ENCODE measurements at places on chromosomes 3 and 15.

DNA sequence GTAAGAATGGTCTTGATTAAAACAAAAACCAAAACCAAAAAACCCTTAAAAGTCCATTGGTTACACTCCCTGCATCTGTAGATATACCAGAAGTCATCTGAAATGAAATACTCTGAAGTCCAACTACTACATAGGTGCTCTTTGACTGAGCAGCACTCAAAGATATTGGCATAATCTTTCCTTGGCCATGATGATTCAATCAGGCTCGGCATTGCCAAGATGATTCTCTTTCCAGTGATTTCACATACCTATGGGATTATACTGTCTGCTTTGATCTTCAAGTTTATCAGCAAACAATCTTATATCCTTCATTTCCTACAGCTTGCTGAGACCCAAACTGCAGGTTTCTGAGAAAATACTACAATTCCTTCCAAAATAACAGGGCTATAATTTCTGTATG, 35.9 kb upstream of the DIPK2A start:
- no peak for DNase-seq

- DNase-seq: no peak
Measured at GRCh38 chr3:105933871-105934270, 65.1 kb upstream of the CBLB start.

DNA sequence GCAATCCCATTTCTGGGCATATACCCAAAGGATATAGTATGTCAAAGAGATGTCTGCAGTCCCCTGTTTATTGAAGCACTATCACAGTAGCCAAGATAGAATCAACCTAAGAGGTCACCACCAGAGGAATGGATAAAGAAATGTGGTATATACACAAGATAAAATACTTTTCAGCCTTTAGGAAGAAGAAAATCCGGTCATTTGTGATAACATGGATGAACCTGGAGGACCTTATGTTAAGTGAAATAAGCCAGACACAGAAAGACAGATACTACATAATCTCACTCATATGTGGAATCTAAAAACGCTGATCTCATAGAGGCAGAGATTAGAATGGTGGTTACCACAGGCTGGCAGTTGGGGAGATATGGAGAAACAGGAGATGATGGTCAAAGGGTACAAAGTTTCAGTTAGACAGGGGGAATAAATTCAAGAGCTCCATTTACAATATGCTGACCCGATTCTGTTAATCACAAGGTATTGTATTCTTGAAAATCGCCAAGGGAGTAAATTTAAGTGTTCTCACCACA, 195.8 kb downstream of the MTHFS start:
- DNase-seq: no peak

DNA sequence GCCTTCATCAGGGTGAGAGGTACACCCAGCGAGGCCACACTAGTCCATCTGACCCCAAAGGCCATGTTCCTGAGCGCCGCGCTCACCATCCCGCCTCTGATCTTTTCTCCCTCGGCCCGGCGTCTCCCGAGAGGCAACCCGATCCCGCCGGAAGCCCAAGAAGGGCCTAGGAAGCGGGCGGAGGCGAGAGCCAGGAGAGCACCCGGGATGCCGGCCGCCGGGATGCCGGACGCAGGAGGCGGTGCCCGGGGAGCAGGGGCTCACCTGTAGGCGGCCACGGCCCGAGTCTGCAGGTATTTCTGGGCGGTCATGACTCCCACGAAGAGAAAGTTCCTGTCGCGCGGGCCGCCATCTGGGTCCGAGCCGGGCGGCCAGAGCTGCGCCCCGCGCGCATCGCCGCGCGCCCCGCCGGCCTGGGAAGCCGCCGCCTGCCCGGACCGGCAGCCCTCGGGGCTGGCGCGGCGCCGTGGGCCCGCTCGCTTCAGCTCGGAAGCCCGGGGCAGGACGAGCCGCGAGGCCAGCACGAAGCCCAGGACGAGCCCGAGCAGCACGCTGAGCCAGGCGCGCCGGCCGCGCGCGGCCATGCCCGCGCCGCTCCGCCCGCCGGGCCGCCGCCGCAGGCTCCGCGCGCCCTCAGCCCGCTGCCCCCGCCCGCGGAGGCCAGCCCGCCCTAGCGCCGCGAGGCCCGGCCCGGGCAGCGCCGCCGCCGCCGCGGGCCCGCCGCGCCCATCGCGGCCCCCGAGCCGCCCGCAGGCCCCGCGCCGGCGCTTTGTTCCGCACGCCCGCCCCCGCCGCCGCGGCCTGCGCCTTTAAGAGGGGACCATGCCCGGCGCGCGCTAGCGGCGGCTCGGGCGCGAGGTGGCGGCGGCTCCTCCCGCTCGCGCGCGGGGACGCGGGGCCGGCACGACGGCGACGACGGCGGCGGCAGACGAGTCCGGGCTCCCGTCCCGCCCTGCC, 697 bp downstream of the CHSY1 start:
- DNase-seq: no peak

DNA sequence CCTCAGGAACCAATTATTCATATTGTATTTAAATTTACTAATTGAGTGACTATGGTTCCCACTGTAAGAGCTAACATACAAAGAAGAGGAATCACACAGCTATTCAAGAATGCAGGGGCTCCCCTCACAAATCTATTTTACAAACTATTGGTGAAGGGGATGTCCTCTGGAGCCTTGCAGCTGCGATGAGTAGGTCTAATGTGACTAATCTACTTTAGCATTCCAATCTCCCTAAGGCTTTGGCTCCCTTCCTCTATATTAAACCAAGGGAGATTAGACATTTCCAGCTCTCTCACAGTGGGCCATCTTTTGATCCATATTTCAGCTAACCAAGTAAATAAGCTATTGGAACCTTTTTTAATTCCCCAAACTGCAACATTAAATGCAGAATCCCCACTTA, 514.2 kb upstream of the BCHE start:
- no peak for DNase-seq

- DNase-seq: no peak
Measured at GRCh38 chr3:145628211-145628610, 532.8 kb downstream of the PLOD2 start.

DNA sequence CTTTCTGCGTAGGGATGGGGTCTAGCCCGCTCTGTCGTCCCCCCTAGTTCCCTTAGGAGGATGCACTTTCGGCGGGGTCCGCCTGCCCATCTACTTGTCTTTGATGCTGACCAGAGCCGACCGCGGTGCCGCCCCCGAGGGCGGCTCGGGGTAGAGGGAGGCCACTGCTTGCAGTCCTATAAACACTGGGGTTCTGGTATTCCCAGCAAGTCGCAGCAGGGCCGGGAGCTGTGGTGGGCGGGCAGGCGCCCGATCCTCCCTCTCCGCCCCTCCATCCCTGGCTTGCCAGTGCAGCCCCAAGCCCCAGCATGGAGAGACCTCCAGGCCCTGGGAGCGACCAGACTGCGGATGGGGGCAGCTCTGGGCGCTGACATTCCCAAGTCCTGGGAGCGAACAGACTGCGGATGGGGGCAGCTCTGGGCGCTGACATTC, 830 bp downstream of the SEMA4B start:
- no peak for DNase-seq

- no peak for DNase-seq
Measured at GRCh38 chr3:128701342-128702212, 24.4 kb upstream of the RAB7A start.

- no peak for DNase-seq
Measured at GRCh38 chr15:90054618-90055097, 47.6 kb downstream of the IDH2 start.

DNA sequence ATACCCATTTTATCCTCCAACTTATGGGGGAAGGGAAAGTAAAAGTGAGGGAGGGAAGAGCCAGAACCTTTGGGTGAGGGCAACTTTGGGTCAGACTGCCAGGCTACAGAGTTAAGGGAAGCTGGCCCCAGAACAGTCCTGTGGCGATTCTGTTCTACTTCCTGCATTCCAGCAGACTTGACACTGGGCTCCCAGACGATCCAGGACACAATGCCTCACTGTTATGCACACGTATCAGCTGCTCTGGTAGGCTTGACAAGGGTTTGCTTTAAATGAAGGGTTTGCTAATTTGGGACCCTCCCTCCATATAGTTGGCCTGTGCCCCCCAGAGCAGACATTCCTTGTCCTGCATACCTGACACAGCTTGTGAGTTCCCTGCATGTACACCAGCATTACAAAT, 10.7 kb downstream of the GORASP1 start:
- peak; percentile 65 for DNase-seq

- DNase-seq: no peak
Measured at GRCh38 chr15:98866511-98866910, 141.1 kb downstream of the PGPEP1L start.

DNA sequence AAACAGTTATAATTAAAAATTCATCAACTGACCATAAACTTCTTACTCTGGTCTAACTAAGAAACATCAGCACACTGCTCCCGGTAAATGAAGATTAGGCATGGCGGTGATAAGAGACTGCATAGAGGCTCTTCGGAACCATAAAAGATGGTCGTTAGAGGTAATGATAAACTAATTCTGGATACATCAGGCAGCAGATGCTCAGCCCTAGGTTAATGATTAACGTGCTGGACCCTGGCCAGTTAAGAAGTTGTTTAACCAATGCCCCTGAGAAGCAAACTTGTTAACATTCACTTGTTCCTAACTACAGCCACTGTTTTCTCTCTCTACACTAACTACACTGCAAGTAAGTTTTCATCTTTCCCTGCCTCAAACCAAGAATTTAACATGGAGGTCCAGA, 111.5 kb downstream of the PDZRN3 start:
- DNase-seq: no peak

GRCh38 chr3:21390856-21391255, 360.2 kb downstream of the ZNF385D start:
- DNase-seq: no peak

DNA sequence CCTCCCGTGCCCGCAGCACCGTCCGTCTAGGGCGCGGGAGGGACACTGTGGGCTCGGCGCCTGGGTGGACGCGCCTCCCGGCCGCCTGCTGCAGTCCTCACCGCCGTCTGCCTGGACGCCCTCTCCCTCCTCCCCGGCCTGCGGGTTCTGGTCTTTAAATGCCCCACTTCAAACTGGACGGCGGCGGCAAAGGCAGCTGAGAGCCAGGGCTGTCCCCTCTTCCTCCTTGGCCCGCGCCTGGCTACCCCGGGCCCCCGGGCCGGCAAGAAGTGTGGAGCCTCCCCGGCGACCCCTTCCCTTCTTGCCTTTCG, 426 bp downstream of the CBLB start:
- peak; percentile 60 for DNase-seq

DNA sequence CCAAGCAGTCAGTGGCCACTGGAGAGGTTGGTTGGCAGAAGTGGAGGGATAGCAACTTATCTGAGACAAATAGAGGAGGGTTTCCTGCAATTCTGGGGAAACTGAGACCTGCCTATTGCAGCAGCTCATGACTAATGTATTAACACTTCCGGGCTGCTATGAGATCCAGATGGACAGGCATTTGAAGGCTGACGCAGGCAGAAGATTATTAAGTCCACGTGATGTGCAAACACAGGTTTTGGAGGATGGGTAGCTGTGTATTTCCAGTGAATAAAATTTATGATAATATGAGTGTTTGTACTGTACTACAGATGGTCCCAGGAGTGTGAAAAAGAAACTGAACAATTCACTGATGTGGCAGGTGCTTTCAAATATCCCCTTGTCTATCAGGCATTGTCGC, 28.5 kb upstream of the CFAP161 start:
- DNase-seq: no peak

- no peak for DNase-seq
Measured at GRCh38 chr3:25689226-25689625, 24.5 kb upstream of the TOP2B start.

DNA sequence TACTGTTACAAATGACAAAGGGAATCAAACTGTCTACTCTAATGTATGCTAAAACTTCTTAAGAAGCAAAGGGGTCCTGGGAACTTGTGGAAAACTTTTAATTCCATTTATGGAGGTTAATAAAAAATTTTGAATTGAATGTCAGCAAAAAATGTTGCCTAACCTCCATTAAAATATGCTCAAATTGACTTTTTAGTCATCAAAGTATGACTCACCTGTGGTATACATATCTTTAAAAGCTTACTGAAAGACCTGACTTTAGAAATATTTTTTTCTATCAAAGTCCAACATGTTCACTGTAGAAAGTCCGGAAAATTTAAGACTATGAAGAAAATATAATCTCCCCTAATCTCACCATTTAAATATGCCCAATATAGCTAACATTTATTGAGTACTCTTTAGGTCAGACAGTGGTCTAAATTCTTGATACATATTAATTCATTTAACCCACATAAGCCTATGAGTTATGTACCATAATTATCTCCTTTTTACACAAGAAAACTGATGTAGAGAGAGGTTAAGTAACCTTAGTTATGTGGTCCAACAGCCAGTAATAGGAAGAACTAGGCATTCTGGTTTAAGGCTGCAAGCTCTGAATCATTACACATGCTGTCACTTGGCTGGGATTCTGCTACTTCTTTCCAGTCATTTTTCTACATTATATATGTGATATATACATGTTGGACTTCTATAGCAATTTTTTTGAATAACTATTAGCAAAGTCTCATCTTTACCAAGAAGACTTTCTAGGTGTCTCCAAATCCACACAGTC, 83.6 kb downstream of the PDZRN3 start:
- no peak for DNase-seq

DNA sequence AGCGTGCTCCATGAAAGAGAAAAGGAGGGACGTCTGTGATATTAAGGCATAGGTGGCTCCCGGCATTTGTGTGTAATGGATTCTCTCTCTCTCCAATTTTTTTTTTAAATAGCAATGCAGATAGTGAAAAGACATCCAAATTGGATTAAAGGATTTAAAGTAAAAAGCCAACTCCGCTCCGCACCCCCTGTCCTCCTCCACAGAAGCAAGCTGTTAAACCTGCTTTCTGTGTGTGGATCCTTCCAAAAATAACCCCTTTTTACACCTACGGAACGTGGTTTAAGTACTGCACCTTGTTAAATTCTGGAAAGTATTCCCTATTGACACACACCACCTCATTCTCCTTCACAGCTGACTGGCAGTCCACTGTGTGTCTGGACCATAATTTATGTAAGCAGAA, 61.6 kb downstream of the ST8SIA2 start:
- DNase-seq: no peak

DNA sequence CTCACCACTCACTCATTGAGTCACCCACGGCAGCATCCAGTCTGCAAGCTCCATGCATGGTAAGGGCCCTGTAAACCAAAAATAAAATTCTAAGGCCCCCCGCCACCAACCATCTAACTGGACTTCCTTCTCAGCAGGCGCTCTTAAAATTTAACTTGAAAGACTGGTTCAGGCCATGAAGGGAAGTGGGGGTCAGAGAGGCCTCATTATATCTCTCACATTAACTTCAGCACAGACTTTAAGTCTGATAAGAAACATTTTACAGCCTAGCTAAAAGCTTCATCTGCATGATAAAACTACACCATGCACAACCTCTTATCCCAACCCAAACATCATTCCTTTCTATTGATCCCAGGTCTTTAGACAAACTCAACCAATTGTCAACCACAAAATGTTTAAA, 38.5 kb downstream of the FBLN2 start:
- no peak for DNase-seq

DNA sequence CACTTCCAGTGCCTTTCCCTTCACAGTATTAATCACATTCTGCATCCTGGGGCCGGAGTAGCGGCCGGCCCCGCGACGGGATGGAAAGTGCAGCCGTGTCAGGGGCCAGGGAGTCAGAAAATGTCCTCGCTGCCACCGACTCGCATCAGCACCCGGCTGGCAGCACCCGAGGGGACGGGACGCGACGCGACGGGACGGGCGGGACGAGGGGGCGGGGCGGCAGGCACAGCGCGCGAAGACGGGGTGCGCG, 353 bp downstream of the ATG3 start:
- DNase-seq: no peak

- no peak for DNase-seq
Measured at GRCh38 chr3:186267758-186268157, 94.3 kb downstream of the DGKG start.

GRCh38 chr3:187072511-187072910, 66.8 kb downstream of the RPL39L start:
- no peak for DNase-seq

- DNase-seq: no peak
Measured at GRCh38 chr15:100278596-100279380, 63.0 kb downstream of the ADAMTS17 start.

GRCh38 chr3:68997887-68998286, 15.6 kb downstream of the EOGT start:
- DNase-seq: no peak

Measured in globus pallidus (tissue), 1 donor.